ENCODE measurements at places on chromosomes 1 and 21. TPM values are rescaled to one million over a fixed set of nuclear protein-coding genes. Genes with fewer than 3 reads are reported as not detected.

DNA sequence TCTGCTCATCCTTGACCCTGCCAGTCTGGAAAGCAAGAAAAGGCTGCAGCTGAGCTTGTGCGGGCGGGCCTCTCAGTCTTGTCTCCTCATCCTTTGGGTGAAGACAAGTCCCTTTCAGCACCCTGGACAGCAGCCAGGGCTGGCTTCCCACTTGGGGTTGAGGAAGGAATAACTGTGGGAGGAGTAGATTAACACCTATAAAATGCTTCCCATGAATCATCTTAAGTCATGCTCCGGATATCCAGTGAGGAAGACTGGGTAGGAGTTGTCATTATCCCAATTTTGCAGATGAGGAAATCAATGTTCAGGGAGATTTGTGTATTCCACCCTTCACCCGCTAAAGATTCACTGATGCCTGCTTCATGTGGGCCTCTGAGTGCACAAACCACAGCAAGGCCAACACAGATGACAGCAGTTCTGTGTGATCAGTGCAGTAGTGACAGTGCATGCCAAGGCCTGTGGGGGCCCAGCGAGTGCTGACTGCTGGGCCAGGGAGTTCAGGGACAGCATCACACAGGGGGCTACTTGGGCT is 20.1 kb upstream of the COL16A1 start:
- DNase-seq = peak; percentile 75

GRCh38 chr21:43937891-43938309 is 72.9 kb downstream of the AGPAT3 start:
- DNase-seq = no peak

Gene USP21
- 51.0 TPM for polyA plus RNA-seq

Gene NPPB
- polyA plus RNA-seq = not detected

DNA sequence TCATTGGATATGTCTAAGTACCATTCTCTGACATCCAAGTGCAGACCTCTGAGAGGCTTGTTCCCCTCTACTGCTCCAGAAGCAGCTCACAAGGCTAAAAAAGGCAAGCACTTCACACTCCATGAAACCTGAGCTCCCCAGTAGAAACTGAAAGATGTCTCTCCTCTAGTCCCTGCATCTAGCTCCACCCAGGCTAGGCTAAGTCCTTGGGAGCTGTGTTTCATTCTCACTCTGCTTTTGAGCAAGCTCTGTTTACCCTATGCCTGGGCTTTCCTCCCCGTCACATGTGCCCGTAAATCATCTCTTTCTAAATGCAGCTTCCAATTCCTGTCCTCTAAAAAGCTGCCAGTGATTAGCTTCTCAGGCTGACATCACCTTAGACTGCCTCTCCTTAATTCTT is 39.0 kb downstream of the LRRC71 start:
- no peak for DNase-seq

GRCh38 chr1:39788758-39789570 is at the start of gene BMP8B:
Gene BMP8B (minus strand): TSS chr1:39788865. CDS start chr1:39788485, 380 bp downstream.
- DNase-seq = no peak

All from right renal pelvis (tissue), 4 donors.